ENCODE measurements at places on chromosomes 3 and 15.

DNA sequence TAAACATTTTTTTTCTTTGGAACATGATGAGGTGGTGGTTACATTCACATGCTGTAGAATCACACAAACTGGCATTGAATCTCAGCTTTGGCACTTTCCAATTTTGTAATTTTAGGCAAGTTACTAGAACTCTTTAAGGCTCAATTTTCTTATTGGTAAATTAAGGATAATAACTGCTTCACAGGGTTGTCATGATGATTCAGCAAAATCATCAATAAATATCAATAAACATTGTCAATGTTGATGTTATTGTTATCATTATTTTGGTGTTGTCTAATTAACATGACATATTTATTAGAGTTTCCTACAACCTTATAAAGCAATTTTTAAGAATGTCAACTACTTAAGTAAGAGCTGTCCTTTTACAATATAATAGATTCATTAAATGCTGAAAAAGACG, 1.6 kb downstream of the MDFIC2 start:
- no peak for DNase-seq

DNA sequence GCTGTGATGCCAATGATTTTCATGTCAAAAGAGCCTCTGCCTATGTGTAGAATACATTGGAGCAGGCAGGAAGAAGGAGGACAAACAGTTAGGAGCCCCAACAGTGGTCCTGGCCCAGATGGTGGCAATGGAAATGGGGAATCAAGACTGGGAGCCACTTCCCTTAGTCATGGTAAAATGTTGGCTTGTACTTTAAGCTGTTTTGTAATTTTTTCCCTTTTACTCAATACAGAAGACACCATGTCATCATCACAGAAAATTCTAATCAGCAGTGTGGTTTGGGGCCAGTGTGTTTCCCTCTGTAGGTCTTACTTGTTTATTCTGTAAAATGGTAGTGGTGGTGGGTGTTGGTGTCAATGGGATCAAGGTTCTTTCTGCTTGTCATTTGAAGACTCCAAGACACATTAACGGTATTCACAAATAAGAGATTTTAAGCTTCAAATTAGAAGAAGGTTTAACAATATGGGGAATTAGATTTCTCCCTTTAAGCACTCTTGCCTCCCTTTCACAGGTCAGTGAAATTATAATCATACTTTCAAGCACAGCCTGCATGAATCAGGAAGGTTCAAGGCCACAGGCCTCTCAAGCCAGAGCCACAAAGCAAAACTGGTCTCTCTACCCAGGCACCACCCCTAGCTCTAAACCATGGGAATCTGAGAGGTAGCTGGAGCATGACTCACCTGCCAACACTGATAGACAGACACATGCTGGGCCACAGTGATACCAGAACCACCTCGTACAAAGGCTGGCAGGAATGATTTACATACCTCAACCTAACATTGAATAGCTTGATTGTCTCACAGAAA, 24.9 kb downstream of the SIAH2 start:
- DNase-seq, result no peak

- no peak for DNase-seq
Observed at GRCh38 chr3:12996181-12996506, 77.1 kb downstream of the IQSEC1 start.

GRCh38 chr3:156806698-156807097, 19.5 kb upstream of the LEKR1 start:
- no peak for DNase-seq

DNA sequence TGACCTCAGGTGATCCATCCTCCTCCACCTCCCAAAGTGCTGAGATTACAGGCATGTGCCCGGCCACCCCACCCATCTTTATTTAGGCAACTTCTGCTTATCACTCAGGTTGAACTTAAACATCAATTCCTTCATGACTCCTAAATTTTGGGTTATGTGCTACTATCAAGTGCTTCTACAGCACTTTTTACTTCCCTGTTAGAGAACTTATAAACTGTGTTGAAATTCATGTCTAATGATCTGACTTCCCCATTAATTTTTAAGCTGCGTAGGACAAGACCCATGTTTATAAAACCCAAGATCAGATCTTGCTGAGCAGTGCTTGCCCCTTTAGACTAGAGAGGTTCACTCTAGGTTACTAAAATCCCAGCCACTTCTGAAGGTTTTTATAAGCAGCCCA, 266.2 kb upstream of the TPRG1 start:
- DNase-seq, result no peak

DNA sequence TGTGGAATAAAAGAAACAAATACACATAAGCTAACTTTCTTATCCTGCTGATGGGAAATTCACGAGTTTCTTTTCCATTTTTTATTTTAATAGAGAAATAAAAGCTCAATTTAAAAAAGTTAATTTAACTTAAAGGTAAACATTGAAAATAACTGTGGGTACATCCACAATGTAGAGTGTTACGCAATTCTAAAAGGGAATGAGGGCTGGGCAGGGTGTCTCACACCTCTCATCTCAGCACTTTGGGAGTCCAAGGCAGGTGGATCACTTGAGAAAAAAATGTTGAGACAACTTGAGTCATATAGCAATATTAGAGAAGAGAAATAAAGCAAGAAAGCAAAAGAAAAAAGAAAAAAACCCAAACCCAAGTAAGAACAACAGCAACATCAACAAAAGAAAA, 207.0 kb downstream of the DIPK2A start:
- DNase-seq, result no peak

- DNase-seq, result no peak
Observed at GRCh38 chr3:100333051-100333450, 1.5 kb upstream of the NIT2 start.

- no peak for DNase-seq
Observed at GRCh38 chr3:172148702-172149565, 109.6 kb downstream of the FNDC3B start.

DNA sequence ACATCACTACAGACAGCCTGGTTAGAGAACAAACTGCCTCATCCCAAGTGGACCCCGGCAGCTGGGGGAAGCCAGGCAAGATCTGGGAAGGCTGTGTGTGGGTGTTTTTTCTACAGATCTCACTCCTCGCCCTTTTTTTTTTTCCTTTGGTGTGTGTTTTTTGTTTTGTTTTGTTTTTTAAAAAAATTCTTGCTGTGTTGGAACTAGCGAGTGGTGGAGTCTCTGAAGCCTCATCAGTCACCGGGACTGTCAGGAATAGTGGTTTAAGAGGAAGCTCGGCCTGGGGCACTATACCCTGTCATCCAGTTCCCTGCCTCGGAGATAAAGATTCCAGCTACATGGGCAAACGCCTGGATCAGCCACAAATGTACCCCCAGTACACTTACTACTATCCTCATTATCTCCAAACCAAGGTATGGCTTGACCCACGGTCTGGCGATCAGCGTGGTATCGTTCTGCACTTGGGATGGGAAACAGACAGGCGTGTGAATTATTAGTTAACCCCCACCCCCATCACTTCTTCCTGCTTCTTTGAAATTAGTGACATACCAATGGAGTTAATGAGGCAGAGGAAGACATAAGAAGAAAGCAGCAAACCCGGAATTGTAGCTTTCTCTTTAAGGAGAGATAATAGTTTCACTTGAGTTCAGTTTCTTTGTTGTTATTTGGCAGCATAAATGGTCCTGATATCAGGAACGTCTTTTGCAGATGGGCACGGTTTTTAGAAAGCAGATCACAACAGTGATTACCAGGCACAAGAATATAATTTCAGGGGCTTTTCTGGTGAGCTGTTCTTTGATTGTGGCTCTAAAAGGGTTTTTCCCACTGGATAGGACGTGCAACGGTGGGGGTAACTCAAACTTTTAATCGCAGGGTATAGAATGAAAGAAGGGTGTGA, 722 bp downstream of the RBMS3 start:
- no peak for DNase-seq

DNA sequence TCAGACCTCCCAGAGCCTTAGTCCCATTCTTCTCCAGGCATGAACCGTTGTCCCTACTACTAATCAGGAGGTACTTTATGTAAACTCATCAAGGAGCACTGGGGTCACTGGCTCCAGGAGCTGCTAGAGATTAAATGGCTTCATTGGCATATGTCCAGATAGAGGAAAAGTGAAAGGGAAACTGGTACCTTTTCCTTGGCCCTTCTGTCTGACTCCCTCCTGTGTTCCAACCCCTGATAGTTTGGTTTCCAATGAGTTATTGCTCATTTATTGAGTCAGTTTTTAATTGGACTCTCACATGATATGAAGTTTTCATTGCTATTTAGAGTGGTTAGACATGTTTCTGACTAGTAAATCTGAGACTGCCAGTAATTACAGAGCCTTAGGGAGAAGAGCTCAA, 130.5 kb upstream of the BFSP2 start:
- no peak for DNase-seq

DNA sequence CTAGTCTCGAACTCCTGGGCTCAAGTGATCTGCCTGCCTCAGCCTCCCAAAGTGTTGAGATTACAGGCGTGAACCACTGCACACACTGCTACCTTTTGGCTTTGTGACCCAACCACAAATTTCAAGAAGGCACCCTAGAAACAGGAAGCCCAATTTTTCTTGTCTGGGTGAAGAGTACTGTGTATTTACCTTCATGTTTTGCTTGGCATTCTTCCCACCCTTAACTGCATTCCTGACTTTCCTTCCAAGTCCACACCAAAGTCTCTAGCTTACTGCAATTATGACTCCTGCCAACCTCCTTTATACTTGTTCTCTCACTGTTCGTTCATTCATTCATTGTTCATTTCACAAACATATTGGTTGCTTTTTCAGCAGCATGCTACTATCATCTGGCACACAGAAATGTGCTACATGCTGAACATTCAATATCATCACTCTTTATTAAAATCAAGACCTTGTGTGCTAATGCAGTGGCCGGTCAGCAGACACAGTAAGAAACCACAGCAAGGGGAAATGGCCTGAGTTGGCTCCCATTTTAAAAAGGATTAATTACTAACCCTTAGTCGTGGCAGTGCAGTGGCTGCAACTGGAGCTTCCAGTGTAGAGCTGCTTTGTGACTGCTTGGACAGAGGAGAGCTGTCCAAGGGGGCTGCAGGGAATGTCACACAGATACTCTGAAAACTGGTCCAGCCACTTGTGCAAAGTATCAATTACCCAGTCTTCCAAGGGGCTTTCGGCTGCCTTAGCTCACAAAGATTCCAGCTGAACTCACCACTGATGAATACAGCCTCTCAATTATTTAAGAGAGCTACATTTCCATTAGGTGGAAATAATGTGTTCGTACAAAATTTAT, 94.0 kb downstream of the ETFA start:
- DNase-seq, result no peak

Measured in COLO829 (cell line).